Activated T-cell treated with anti-CD3 and anti-CD28 coated beads for 48 hours (primary cell): ENCODE measurements at places on chromosomes 3 and 15.

- DNase-seq: no peak
These were observed 210.3 kb downstream of the RAP2B start for GRCh38 chr3:153372326-153372725.

DNA sequence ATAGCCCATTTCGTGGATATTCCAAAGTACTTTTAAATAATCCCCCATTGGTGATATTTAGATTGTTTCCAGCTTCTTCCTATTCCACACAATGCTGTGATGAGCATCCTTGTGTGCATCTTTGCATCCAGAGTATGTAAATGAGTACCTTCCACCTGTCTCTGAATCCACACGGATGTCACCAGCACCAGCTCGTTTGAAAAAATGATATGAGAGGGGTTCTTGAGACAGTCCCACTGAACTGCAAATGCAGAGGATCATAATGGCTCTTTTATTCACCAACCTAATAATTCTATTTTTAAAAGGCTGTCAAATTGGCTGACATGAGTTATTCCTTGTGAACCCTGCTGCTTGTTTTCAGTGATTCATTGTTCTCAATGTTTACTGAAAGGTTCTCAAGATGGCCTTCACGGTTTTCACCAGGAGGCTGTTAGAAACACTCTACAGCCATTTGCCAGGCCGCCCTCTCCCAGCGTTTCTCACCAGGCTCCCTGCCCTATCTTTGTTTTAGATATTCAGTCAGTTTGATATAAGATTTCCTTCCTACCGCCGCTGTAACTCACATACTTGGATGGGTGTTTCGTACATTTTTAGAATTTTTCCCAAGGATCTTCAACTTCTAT is 96.7 kb upstream of the PTPRG start:
- no peak for DNase-seq

- DNase-seq: no peak
These were observed 7.5 kb downstream of the CDAN1 start for GRCh38 chr15:42729409-42729808.

- DNase-seq: no peak
These were observed 7.6 kb downstream of the ARPC4 start for GRCh38 chr3:9800529-9800928.

- peak; percentile 98 for DNase-seq
These were observed 56.6 kb upstream of the ZBTB38 start for GRCh38 chr3:141311496-141312353.

GRCh38 chr15:80568298-80568697 is 126.8 kb upstream of the ABHD17C start:
- DNase-seq: no peak

DNA sequence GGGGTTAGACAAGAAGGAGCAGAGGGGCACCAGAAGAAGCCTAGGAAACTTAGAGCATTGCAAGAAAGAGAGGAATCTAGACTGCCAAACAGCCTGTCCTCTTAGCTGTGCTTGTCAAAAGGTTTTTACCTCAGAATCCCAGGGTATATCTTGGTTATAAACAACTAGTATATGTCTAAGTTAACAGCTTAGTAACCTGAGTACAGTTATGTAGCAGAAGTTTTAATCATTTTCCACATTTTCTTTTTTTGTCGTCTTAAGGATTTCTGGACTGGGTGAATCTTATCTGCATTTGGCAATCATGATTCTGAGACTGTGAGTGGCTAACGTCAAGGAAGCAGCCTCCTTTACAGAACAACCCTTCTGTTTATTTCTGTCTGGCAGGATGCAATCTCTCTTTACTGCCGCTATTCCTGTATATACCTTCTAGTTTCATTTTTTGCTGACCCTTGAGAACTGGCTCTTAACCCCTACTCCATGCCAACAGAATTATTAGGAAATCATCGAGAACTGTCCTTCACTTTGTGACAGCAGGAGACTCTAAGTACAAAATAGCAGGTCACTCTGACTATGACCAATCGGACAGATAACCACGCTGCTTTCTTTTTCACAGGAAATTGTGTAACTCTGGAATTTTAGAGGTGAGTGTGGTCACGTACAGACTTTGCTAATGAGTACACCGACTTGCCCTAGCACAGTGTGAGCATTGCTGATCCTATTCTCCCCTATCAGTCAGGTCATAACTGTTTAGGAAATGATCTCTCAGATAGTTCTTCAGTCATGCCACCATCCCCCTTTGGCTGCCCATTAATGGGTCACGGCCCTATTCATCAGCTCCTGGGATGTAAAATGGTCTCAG is 3.3 kb upstream of the CP start:
- DNase-seq: peak; percentile 25

DNA sequence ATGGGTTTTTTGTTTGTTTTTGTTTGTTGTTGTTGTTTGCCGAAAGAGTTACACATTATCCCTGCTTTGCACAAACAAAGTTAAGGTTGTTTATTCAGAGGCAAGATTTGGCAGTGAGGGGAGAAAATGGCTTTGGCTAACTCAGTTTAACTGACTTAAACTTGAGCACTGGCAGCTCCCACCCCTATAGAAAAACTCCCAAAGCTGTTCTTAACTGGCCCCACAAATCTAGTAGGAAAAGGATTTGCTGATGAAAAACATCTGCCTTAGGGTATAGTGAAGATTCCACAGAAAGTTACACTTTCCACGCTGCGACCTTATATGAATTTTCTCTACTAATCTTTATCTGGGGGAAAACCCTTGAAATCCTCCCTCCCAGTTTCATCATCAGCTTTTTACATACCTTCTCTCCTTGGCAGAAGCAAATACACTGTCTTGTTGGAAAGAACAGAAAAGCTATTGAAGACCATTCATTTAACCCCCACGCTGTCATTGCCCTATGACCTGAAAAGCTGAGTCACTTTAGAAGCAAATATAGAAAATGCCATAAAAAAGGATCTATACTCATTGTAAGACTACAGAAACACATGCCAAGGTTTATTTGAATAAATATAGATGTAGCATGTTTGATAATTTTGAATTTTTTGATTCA is 551.7 kb downstream of the NR2F2 start:
- no peak for DNase-seq
